AG04449 (cell line): ENCODE measurements at places on chromosomes 13 and 19.

DNA sequence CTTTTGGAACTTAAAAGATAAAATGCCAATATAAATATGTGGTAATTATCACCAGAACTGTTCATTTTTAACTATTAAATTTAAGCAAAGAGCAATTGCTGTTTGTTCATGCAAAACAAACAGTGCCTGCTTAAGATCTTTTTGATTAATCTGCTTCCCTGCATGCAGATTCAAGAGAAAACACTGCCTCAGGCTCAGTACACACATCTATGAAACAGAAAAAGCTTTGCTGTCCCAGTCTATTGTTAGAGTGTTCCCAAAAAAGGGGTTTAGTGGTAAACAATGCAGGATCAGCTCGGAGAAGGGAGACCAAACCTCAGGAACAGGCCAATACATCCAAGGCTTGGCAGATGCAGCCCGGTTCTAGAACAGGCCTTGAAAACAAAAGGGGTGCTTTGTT lies 49.3 kb upstream of the TDRD3 start:
- DNase-seq, result no peak

- no peak for DNase-seq
Observed at GRCh38 chr13:102295316-102296048, 106.4 kb downstream of the FGF14 start.

GRCh38 chr19:35899547-35900214 lies 659 bp downstream of the NFKBID start:
- DNase-seq, result peak; percentile 9

DNA sequence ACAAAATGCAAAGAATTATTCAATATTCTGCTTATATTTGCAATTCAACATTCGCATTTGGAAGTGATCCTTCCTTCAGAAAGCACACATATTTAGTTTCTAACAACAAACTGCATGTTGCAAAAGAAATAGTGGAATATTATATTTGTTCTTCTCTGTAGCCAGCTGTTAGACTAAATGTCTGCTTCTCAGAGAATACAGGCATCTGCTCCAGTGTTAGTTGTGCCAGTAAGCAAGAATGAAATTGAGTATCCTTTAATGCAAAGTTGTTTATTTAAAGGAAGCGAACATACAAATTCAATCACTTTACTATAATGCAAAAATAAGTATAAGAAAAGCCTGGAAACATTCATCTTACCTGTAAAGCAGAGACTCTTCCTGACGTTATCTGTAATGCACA lies 663 bp downstream of the SLITRK6 start:
- DNase-seq, result no peak
